Hypothalamus (tissue), 51 donors: ENCODE measurements at places on chromosomes 11 and 22.

- DNase-seq, result no peak
These were observed 447.5 kb upstream of the KIRREL3 start for GRCh38 chr11:127448101-127448500.

DNA sequence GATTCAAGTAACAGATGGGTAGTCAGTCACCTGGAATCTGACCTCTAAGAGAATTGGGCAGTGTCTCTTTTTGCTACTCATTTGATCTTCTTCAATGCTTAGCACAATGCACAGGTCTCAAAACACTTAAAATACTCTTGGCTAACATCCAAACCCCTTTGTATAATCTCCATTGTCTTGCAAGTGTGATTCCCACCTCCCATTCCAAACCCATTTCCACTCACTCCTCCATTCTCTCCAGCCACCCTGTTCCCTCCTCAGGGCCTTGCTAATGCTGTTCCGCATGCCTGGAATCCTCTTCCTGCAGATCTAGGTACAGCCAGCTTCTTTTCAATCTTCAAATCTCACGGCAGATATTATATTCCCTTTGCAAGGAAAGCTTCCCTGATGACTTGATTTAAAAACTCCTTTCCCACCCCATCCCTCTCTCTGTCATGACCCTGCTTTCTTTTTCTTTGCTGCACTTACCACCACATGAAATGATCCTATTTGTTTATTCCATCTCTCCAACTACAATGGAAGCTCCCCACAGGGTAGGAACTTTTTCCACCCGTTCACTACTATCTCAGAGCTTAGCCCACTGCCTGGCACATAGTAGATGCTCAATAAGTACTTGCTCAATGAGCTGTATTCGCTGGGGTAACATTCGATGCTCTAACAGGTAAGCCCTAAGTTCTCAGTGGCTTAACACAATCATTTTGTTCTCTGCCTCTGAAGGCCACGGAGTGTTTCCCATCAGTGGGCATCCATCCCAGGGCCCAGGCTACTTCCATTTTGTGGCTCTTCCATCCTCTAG lies 121.7 kb downstream of the MN1 start:
- DNase-seq, result no peak

DNA sequence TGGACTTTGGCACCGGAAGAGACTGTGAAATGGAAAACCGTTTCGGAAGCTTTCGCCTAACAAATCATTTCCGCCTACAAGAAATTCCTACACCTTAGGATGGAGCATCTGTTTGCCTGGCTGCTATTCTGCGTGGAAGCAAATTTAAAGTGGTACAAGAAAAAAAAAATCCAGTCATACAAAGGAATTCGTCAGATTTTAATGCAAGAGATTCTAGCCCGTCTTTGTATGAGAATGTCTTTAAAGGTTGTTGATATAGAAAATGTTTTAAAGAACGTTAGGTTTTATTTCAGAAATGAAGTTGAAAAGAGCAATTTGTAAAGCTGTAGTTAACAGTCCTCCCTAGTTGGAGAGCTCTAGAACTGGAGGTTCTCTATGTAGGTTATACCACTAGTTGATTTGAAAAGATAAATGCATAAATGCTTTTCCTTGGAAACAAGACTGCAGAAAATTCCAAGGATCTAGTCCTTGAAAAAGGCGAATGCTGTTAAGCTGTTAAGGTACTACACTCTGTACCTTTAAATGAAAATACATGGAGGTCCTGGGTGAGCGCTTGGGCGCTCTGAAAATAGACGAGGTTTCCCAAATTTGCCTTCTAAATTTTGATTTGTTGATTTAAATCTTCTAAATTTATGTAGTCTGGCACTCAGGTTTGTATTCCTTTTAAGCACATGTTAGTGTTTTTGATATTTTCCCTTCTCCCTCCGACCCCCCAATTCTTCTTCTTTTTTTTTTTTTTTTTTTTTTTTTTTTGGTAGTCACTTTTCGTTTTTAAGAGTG lies 2.4 kb downstream of the NCR3LG1 start:
- no peak for DNase-seq

DNA sequence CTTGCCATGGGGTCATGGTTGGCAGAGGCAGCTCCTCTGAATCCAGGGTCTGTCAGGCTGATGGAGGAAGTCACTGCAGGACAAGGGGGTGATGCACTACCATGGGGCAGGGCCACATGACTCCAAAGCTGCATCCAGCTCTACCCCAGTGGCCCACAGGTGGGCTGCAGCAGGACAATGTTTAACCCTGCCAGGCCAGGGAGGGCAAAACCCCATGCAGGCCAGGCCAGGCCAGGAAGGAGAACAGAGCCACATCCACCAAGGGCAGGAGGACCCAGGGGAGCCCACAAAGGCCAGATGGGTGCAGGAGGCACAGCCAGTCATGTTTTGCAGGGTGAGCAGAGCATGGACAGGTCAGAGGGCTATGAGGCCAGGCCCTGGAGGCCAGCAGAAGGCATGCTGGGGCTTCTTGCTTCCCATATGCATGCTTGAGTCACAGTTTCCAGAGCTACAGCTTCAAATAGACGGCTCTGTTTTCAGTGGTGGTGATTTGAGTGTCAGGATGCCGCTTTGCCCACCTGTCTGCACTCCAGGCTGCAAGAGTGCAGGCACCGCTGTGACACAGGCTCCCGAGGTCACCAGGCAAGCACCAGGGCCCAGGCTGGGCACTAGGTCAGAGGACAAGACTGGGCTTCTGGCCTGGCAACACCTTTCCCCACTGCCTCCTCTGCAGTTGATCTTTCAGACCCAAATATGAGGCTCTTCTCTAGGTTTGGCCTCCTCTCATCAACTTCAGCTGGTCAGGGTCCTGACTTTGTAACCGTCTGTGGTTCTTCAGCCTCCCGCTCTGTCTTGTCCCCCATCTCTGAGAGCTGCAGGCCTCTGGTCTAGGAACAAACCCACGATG lies 22.9 kb downstream of the RSPH14 start:
- no peak for DNase-seq

DNA sequence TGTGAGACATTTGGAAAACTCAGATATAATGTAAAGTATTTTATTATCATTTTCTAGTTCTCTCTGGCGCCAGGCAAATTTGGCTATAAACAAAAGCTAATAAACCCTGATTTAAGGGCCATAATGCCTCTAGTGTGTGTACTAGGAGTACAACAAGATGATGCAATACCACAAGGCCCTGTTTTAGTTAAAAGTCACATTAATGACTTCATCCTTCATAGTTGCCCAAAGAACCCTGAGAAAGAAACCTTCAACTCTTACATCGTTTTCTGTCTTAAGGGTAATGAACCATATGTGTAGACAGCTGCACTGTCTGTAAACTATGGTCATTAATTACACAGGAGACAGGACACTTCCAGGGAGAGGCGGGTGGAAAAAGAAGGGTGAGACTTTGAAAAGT lies 538.4 kb downstream of the FAM181B start:
- DNase-seq, result no peak

DNA sequence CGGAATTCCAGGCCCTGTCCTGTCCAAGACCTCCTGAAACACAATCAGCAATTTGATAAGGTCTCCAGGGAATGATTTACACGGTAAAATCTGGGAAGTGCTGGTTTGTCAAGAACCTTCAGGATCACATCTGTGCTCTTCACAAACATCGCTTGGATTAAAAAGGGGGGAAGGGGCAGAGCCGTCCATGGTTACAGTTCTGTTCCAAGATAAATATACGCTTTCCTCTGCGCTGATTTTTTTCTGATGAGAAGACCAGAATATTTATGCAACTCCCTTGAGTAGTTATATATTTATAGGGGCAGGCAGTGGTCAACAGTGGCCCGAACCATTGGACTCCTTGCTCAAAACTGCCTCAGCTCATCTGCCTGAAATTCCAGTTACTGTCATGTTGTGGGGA lies 9.2 kb upstream of the APOL5 start:
- no peak for DNase-seq

DNA sequence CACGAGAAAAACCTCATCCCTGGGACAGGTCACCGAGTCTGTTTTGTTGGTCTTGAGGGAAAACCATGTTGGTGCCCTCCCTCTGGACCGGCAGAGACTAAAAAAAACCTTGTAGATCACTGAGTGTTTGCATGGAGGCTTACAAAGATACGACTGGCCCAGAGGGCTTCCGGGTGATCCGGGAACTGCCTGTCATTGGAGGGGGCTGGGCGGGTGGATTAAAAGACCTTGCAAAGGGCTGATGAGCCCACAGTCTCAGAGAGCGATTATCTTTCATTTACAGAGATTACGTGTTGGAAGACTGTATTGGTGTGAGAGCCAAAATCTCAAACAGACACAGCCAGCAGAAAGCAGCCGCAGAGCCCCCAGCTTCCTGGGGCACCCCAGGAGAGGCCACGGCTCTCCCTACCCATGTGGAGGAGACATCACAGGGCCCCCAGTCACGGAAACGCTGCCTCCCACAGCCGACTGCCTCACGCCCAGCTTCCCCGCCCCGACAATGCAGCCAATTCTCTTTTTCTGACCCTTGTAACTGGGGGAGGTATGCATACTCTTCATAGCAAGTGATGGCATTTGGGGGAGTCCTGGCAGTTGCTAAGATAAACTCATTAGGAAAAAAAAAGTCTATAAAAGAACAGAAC lies 426.4 kb downstream of the CTTN start:
- no peak for DNase-seq

GRCh38 chr11:47354913-47355282 lies 2.4 kb upstream of the MYBPC3 start:
- DNase-seq, result no peak
